ENCODE measurements at places on chromosomes 12 and 14.

DNA sequence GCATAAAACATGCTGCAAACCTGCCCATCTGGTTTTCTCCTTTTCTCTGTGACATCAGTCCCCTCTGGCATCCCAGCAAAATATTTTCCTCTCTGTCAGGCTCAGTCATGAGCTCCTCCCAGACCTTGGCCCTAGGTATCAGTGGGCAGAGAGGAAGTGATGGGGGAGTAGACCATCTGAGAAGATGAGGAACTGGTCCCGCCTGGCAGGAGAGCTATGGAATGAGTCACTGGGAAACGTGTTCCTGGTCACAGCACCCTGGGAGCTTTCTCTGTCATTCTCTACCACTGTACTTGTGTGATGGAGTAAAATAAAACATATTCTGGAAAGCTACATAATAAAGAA, 5.0 kb upstream of the SRSF9 start:
- DNase-seq, result no peak

GRCh38 chr12:133129368-133130037, 571 bp downstream of the ZNF891 start:
- DNase-seq, result no peak

- no peak for DNase-seq
Measured at GRCh38 chr12:42790761-42791151, 201.2 kb upstream of the PRICKLE1 start.

- no peak for DNase-seq
Measured at GRCh38 chr14:68539789-68540188, 253.1 kb downstream of the ZFP36L1 start.

- DNase-seq, result no peak
Measured at GRCh38 chr14:92414690-92415445, 91.9 kb downstream of the SLC24A4 start.

- DNase-seq, result no peak
Measured at GRCh38 chr12:93065896-93066295, 136.8 kb upstream of the EEA1 start.

Measured in midbrain (tissue), 1 donor.